ENCODE measurements at places on chromosomes 3 and 15. TPM values are rescaled to one million over a fixed set of nuclear protein-coding genes. Genes with fewer than 3 reads are reported as not detected.

The MYO5C gene
- total RNA-seq = 11.0 TPM

DNA sequence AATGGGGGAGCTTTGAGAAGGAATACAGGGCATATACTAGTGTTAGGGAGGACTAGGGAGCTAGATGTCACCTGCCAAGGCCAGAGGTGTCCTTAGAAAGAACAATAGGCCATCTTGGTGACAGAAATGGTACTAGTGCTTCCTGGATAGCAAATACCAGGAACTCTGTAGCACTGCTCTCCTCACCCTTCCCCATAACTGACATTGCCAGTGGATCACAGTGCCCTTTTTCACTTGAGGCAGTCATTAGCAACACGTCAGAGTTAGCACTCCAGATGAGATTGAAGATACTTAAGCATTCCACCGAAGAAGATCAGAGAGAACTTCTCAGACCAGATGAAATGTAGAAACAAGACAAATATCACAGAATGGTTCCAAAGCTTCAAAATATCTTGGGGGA is 103.1 kb upstream of the PDZRN3 start:
- DNase-seq = no peak

- no peak for DNase-seq
Measured at GRCh38 chr15:31285772-31286261, 40.8 kb upstream of the KLF13 start.

GRCh38 chr3:83230841-83231240 is 1469.4 kb upstream of the GBE1 start:
- DNase-seq = no peak

- DNase-seq = no peak
Measured at GRCh38 chr15:78063970-78064385, 13.5 kb downstream of the TBC1D2B start.

DNA sequence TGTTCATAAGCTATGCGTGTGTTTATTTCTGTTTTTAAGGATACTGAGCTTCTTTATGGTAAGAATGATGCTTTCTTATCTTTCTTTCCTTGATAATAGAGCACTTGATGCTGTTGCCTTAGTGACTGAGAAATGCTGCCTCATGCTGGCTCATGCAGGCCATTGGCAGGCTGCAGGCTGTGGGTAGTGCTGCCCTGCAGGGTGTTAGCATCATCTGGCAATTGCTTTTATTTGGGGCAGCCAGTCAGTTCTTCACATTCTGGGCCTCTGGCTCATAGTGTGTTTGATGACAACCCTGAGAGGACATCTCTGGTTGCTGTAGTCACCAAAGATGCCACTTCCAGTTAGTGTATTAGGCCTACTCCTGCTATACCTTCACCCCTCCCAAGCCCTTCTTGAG is 66.2 kb upstream of the ONECUT1 start:
- no peak for DNase-seq

The SLCO2A1 gene
- total RNA-seq = 1.5 TPM

The ZNF620 gene
- 3.0 TPM for total RNA-seq

GRCh38 chr3:43786526-43787305 is 96.0 kb downstream of the ABHD5 start:
- no peak for DNase-seq

- DNase-seq = peak; percentile 49
Measured at GRCh38 chr3:16239780-16240179, 25.0 kb downstream of the DPH3 start.

DNA sequence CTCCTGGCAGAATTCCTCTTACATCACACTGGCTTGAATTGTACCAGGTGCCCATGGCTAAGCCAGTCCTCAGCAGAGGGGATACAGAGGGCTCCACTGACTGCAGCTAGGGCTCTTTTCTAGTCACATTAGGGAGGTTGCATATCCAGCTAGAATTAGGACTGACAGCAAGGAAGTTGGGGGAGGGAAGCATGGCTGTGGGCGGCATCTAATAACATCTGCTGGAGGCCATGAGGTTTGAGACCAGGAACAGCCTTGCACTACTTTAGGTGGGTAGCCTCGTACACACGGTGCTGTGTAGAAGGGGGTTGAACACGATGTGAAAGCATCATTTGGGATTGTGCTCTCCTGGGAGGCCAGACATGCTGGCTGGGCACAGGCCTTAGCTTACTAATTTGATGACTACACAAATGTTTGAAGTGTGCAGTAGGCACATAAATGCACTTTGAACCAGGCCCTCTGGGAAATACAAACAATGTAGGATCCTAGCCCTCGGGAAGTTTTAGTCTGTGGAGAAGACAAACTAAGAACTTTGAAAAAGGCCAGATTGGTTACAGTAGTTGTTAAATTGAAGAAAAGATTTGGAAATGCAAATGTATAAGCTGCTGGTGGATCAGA is 30.2 kb downstream of the CHCHD6 start:
- DNase-seq = no peak

The UACA gene
- 139 TPM for total RNA-seq

DNA sequence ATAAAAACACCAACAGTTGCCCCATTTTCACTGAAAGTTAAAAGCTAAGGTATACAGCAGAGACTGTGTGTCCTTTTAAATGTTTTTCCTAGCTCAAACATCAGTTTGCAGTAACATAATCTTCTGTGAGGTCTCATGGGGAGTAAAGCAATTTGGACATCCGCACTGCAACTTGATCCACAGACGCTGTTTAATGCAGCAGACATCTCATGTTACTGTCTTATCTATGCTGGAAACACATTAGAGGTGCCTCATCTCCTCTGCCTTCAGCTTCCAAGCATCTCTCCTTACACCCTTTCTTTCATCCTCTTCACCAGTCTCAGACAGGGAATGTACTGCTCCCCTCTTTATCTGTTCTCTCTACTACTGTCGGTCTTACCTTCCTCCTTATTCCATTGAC is 53.7 kb upstream of the ATP11B start:
- peak; percentile 24 for DNase-seq

DNA sequence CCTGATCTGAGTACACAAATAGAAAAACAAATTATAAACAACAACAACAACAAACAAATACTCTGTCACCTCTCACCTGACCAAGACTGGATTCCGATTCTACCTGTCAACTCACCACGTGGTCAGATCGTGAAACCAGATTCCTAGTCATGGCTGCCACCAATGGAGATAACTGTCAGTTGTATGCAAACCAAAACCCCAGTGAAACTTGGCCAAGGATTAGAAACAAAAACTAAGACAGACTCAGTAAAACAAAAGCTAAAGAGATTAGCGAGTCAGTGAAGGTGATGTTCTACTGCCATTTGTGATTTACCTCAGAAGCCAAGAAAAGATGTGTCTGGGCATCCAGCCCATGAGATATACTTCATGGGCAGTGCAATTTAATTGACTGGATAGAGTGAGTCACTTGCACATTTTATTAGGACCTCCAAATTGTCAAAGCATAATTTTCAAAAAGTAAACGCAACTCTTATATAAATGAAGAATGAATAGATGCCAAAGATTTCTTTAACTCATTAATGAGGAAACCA is 31.1 kb downstream of the PHLDB2 start:
- no peak for DNase-seq

The TMCO5A gene
- not detected for total RNA-seq

DNA sequence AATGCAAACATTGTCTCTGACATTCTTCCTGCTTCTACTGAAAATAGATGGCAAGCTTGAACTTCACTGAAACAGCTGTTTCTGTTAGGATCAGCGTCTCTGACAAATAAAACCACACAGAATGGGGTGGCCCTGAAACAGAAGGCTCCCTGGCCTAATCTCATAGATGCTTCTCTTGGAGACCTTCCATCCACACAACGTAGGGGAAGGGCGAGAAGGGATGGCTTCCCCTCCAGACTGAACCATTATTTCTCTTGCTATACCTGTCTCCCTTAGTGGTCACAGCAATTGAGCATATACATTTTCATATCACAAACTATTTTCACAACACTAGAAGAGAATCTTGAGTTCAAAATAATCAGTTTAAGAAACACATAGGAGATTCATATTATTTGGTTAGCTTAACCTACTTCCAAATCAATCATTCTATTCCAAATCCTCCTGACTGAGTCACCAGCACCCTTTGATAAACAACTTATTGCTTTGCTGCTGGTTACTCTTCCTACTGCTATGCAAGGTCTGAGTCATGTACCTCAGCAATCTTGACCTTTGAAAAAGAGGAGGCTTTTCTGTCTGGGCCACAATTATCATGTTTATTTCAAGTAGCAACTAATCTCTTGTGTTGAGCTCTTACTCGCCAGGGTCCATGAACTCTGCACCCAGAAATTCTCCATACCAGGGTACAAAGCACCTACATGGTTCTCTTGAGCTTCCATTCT is 45.5 kb downstream of the CBLB start:
- DNase-seq = no peak

The HYAL1 gene
- total RNA-seq = 1.2 TPM

The PTX3 gene
- total RNA-seq = 3.5 TPM

- DNase-seq = no peak
Measured at GRCh38 chr3:164479406-164479805, 598.9 kb downstream of the SI start.

DNA sequence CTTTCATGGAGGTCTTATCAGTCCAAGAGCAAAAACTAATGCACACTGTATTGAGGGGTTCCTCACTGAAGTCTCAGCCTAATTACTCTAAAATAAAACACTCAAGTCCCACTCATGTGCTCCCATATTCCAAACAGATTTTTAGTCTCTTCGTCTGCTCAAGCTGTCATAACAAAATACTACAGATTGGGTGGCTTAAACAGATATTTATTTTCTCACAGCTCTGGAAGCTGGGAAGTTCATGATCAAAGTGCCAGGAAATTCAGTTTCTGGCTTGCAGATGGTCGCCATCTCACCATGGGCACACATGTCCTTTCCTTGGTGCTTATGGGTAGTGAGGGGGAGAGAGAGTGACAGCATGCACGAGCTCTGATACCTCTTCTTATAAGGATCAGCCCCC is 147.5 kb downstream of the ANXA2 start:
- no peak for DNase-seq

The C2CD4A gene
- total RNA-seq = not detected

The SEMA7A gene
- total RNA-seq = 5.8 TPM

- DNase-seq = no peak
Measured at GRCh38 chr15:60941448-60941847, 287.7 kb downstream of the RORA start.

GRCh38 chr15:44394062-44394461 is 33.4 kb upstream of the CTDSPL2 start:
- DNase-seq = no peak

- no peak for DNase-seq
Measured at GRCh38 chr15:29765898-29766527, 56.3 kb downstream of the TJP1 start.

DNA sequence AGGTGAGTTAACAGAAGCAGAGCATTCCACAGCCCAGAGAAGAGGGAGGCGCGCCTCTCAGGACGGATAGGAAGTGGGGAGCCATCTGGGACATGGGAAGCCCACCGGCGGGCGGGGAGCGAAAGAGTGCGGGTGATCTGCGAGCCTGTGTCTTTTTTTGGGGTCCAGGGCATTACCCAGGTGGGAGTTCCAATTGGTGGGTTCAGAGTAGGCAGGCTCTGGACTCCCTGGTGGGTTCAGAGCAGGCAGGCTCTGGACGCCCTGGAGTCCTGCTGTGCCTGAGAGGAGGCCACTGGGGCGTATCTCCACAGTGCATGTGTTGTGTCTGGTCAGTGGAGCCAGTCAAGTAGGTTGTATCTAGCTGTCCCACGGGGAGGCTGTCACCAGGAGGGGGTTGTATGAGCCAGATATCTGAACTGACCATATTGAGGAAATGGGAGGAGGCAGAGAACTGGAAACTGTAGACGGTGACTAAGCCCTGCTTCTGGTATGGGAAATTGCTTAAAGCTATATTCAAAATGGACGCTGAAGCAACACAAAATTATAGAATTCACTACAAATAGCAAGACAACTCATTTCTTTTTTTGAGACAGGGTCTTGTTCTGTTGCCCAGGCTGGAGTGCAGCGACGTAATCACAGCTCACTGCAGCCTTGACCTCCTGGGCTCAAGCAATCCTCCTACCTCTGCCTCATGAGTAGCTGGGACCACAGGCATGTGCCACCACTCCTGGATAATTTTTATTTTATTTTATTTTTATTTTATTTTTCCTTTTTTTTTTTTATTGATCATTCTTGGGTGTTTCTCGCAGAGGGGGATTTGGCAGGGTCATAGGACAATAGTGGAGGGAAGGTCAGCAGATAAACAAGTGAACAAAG is 34.5 kb upstream of the CHST2 start:
- peak; percentile 29 for DNase-seq

- no peak for DNase-seq
Measured at GRCh38 chr3:10004960-10005564, 18.4 kb upstream of the EMC3 start.

DNA sequence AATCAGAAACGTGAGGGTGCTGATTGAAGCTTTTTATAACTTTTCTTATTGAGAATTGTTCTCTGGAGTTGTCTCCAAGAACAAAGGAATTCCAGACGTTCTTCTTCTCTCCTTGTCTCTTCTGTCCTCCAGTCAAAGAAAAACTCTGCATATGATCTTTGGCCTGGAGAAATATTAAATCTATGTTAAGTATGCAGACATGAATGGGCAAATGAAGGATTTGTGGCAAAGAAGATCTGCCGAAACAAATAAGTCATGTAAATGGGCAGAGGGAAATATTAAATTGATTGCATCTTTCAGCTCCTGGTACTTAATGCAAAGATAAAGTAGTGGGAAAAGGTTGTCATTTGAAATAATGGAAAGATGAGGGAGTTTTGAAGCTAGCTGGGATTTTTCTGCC is 74.9 kb downstream of the IGF1R start:
- DNase-seq = no peak

- DNase-seq = peak; percentile 86
Measured at GRCh38 chr3:111749171-111750170, 109.6 kb upstream of the PHLDB2 start.

- no peak for DNase-seq
Measured at GRCh38 chr3:43279082-43279481, 7.3 kb upstream of the SNRK start.

DNA sequence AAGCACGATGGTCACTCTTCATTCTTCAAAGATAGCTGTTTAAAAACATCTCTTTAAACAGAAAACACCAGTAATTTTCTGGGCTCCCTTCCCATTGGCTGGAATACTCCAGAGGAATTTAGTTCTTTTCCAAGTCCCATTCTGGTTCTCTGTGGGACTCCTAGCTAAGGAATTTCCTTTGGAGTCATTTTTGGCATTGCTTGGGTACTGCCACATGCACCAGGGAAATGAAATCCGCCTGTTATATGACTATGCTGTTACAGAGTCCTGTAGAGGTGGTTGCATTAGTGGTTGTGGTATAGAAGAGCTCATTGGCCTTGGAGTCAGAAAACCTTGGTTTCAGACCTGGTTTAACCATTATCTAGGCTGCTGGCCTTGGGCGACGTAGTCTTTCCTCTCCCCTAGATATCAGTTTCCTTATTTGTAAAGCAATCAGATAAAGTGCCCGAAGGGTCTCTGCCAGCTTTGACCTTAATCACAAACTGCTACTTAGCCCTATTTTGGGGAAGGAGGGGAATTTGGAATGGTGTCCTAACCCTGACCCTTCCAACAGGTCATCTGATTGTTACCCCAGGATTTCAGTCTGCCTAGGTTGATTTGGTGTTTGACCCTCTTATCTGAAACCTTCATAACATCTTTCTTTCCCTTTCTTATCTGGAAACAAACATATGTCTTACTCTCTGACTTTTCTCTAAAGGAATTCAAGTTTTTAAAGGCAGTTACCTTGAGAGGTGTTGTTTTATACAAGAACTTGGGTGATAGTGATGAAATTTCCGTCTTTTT is 13.4 kb downstream of the RTP1 start:
- DNase-seq = no peak
